ENCODE measurements at places on chromosomes 12 and 14.

DNA sequence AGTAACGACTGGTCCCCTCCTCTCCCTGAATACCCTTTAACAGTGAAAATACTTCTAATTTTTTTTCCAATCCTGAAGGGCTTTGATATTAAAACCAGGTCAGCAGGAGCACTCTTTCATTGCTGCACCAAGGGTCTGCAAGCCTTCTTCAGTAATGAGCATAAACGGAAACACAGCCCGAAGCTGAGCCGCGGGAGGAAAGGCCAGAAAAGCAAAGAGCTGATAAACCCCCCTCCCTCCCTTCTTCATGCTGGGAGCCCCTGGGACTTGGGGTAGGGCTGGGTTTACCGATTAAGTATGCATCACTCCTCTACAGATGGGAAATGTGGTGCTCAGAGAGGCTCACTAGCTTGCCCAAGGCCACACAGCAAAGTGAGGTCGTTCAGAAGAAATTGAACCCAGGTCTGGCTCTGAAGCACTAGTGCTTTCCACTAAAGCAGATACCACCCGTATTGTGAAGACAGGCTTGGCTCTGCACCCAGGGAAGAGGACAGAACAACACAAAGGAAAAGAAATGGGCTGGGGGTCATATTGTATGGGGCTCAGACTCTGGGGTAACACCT lies 128.8 kb downstream of the GLT1D1 start:
- no peak for DNase-seq

DNA sequence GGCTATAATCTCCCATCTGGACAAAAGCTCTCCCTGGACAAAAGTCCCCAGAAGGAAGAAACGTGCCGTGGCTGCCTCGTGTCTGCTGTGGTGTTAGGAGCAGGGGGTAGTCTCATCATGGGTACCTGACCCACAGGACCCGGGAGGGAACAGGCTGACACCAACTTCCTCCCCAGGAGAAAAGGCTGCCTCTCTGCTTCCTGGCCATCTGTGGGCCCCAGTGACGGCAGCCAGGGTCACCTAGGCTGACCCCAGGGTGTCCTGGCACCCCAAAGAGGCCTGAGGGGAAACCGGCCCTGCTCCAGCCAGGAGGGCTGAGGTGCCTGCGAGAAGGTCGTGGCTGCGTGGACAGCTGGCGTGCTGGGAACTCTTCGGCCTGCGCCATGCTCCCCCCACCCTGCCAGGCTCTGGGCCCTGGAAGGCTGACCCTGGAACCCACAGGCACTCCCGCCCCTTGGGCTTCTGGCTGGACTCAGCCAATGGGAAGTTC lies 133.9 kb downstream of the RFLNA start:
- no peak for DNase-seq

GRCh38 chr12:9669534-9669933 lies at the start of gene CLEC2D:
CLEC2D (plus strand) TSS chr12:9669713; CDS start chr12:9669735, 22 bp downstream.
- DNase-seq = no peak

DNA sequence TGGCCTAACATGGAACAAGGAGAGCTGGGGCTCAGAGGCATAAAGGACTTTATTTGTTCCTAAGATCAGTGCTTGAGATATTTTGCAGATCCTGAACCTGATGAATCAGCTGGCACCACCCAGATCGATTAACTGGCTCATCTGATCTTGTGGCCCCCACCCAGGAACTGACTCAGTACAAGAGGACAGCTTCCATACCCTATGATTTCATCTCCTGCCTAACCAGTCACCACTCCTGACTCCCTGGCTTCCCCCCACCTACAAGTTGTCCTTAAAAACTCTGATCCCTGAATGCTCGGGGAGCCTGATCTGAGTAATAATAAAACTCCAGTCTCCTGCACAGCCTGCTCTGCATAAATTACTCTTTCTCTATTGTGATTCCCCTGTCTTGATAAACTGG lies 5.1 kb downstream of the C12orf56 start:
- no peak for DNase-seq

- no peak for DNase-seq
Measured at GRCh38 chr12:100031836-100032235, 47.1 kb upstream of the ANKS1B start.

DNA sequence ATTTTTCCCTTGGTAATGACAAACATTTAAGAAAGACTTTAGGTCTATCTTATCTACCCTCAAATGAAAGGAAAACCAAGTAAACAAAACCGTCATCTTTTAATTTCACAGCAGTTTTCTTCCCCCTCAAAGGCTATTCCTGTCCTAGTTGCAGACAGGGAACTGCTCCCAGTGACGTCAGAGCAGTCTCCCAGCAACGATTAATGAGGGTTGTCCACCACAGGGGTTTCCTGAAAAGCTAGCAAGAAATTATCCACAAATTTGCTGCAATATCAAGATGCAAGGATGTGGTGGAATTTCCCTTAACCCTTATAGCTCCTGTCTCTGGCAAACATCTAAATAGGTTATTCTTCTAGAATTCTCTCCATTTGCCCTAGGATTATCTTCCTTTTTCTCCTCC lies 89.1 kb upstream of the STAC3 start:
- no peak for DNase-seq

Data from activated T-cell treated with anti-CD3 and anti-CD28 coated beads for 1 hour (primary cell).